ENCODE measurements at places on chromosomes 13 and 19. TPM values are rescaled to one million over a fixed set of nuclear protein-coding genes. Genes with fewer than 3 reads are reported as not detected.

The MUC16 gene
- total RNA-seq: 16.2 TPM

The ZNF43 gene
- total RNA-seq: 21.0 TPM

The TEAD2 gene
- total RNA-seq: 25.1 TPM

The ETV2 gene
- not detected for total RNA-seq

The PRR19 gene
- 0.33 TPM for total RNA-seq

The C19orf33 gene
- 19.3 TPM for total RNA-seq

The APOC1 gene
- total RNA-seq: 59.0 TPM

The PROZ gene
- not detected for total RNA-seq

The ZNF433 gene
- 5.0 TPM for total RNA-seq

The APOE gene
- total RNA-seq: 439 TPM

The PTGIR gene
- 1.3 TPM for total RNA-seq

The TTC9B gene
- 0.29 TPM for total RNA-seq

The C19orf67 gene
- not detected for total RNA-seq

The NOVA2 gene
- 1.1 TPM for total RNA-seq

The PLK5 gene
- not detected for total RNA-seq

The IL11 gene
- 1.3 TPM for total RNA-seq
